Naive thymus-derived CD8-positive, alpha-beta T cell (primary cell): ENCODE measurements at places on chromosomes 4 and X.
A peak's percentile ranks its signal among the peaks of the same experiment; 100 is the strongest.

DNA sequence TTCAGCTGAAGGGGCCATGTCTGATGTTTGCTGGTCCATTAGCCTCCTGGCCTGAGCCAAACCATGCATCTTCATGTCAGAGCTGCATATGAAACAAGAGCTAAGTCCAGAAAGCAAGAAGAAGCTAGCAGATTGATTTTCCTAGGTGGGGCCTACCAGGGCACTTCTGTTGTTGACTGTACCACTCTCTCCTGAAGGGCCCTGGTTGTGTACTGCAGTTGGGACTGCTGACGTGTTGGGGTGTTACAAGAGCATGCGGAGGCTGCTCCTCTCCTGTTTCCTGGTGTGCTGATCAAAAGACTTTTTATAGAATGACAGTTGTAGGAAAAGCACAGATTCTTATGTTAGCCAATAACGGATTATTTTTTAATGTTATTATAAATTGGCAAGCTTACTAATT lies 145.1 kb downstream of the TBL1X start:
- DNase-seq = no peak

DNA sequence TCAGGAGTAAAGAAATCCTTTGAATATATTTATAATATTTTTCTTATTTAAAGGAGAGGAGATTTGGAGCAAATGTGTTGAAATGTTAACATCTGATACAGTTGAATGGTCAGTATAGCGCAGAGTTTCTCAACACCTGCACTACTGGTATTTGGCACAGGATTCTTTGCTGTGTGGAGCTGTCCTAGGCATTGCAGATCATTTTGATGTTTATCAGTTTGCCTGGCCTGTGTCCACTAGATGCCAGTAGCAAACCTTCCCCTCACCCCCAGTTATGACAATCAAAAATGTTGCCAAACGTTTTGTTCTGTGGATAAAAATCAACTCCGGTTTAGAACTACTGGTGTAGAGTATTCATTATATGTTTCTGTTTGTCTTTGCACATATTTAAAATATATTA lies 765.3 kb upstream of the SLIT2 start:
- DNase-seq = no peak

DNA sequence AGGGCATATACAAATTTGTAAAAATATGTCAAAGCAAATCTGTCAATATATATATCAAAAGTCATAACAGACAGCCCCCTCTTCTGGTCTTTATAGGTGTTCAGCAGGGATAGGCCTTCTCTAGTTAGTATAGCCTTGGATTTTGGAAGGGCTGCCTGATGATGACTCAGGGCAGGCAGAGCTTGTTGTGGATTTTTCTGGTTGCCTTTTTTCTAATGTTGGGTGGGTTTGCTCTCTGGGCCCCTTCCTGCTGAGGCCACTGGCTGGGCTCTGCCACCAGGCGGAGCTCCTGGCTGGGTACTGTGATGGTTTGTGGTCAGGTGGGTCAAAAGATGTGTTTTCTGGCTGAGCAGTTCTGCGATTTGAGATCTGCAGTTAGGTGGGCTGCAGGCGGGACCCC lies 294.2 kb downstream of the GRIA2 start:
- no peak for DNase-seq

GRCh38 chr4:144820728-144821085 lies 174.8 kb downstream of the HHIP start:
- DNase-seq = no peak

DNA sequence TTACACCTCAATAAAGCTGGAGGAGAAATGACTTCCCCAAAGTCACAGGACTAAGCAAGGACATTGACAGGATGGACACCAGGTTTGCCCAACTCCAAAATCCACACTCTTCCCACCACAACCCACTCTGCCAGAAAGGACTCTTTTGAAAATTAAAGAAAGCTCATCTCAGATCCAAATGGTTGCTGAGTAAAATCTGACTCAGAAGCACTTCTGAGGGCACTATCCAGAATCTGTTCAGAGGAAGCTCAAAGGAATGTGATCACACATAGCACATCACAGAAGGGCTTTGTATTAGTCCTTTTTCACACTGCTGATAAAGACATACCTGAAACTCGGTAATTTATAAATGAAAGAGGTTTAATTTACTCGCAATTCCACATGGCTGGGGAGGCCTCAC lies 155.5 kb downstream of the RAB28 start:
- no peak for DNase-seq

GRCh38 chr4:37757761-37758160 lies 68.7 kb upstream of the PGM2 start:
- DNase-seq = no peak

DNA sequence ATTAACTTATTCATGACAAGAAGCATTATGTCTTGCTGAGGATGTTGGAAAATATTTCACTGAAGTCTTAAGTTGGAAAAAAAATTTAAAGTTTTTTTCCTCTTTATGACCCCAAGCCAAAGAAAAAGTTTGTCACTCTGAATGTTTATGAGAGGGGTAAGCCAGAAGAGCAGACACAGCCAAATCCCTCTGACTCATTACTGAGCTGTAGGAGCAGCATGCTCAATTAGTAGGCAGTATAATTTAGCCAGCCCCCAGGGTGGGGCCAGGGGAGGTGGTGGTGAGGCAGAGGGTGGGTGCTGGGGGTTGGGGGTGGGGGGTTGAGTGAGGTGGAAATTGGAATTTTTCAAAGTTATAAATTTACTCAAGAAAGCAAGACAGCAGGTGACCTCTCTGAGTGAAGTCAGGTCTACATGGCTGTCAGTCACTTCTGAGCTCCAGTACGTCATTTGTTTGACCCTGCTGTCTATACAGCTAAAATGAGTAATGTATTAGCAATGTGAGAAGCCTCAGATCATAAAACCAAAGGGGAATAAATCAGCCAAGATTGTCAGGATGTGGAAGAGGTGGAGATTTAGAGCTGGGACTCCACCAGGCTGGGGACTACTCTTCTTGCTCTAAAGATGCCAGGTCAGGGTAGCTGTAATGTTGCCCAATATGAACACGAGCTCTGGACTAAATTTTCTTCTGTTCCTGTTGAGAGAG lies 98.8 kb upstream of the NDP start:
- DNase-seq = no peak

- DNase-seq = no peak
Observed at GRCh38 chr4:182843808-182844325, 73.3 kb downstream of the DCTD start.

- peak; percentile 31 for DNase-seq
Observed at GRCh38 chr4:10157478-10158332, 41.1 kb upstream of the WDR1 start.

DNA sequence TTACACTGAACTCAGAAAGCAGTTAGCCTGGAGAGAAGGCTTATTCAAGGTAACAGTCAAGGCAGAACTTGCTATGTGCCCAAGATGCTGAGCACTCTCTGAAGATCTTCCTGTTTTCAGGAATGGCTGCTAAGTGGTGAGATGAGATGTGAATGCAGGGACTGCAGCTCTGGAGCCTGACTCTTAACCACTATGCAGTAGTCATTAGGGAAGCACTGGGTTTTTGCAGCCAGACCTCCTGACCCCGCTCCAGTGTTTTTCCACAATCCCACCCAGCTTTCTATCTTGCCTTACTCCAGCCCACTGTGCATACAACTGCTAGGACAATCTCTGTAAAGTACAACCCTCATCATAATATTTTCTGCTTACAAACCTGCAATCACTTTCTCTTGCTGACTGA lies 95.2 kb upstream of the LNX1 start:
- DNase-seq = no peak

DNA sequence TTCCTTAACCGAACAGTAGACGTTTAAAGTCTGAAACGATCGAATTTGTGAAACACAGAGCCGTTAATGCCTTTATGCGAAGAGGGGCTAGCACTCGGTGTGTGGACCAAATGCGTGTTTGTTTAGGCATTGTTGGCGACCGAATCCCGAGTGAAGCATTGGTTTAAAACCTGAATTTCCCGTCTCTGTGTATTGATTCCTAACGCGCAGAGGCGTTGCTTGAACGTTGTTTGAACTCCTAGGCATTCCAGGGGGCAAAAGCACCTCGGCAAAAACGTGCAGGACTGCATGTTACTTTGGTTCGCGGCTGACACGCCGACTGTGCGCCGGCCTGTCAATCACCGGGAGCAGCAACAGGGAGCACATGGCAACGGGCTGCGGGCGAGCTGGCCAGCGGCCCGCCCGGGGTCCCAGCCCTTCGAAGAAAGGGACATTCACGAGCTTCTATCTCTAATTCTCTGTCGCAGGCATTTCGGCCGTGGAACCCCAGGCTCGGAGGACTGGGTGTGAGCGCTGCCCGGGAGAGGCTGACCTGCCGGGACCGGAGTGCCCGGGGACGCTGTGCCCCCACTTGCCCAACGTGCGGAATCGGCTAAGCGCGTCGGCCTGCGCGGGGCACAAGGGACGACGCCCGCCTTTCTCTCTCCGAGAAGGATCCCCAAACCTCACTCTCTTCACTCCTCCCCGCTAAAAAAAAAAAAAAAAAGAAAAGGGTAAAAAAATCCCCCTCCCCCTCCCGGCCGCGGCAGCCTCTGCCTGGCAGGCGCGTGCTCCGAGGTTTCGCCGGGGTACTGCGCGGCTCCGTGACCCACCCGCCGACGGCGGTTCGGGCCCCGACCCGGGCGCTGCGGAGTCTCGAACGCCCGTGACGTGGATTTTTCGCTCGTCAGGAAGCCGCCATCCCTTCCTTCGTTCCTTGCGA lies 810 bp downstream of the SPRY1 start:
- DNase-seq = peak; percentile 26

GRCh38 chr4:138021139-138021830 lies 220.9 kb downstream of the SLC7A11 start:
- no peak for DNase-seq

DNA sequence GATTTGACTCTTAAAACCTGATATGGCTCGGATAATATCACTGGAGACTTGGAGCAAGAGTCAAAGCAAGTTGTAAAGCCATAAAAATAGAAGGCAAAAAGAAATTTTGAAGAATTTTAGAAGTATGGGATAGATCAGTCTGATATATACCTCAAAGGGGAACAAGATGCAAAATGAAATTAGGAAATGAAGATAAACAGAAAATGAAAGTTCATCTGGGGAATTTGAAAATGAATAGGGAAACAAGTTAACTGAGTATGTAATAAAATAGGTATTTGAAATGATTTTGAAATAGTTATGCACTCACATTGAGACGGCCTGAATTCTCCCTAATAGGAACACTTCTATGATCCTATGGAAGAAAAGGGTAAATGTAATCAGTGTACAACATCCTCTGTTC lies 5.7 kb downstream of the CYP2U1 start:
- no peak for DNase-seq

- no peak for DNase-seq
Observed at GRCh38 chrX:108088511-108088910, 2.8 kb downstream of the PSMD10 start.

- DNase-seq = no peak
Observed at GRCh38 chrX:38941675-38942074, 140.4 kb downstream of the MID1IP1 start.

DNA sequence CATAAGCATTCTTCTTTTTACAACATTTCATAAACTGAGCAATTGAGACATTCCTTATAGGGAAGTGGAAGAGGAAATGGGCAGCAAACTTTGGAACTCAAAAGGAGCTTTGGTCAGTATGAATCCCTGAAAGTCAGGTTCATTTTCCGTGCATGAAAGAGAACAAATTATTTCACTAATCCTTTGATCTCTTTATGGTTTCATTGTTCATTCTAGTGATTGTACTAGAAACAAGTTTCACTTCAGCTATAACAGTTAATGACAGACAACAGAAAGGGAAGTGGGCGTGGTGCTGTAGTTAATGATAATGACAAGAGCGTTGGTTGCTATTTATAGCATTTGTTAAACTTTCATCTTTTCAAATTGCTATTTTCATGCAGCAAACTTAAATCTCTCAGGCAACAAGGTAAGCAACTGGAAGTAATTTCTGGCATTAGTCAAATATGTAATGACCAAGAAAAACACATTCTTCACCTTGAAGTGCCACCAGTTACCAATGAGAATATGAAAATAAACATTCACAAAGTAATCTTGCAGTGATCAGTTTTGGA lies 98.4 kb downstream of the AREG start:
- no peak for DNase-seq
